ENCODE measurements at places on chromosomes 16 and 17. TPM values are rescaled to one million over a fixed set of nuclear protein-coding genes. Genes with fewer than 3 reads are reported as not detected.

The TNFRSF17 gene
- total RNA-seq: not detected

The ORC6 gene
- total RNA-seq: 3.3 TPM

The HOXB6 gene
- 4.8 TPM for total RNA-seq

The CEMP1 gene
- not detected for total RNA-seq

The TPSD1 gene
- total RNA-seq: not detected

The PRCD gene
- total RNA-seq: 0.54 TPM
